ENCODE measurements at places on chromosomes 5 and 9. TPM values are rescaled to one million over a fixed set of nuclear protein-coding genes. Genes with fewer than 3 reads are reported as not detected.

The SOHLH1 gene
- polyA plus RNA-seq: not detected

The SLC45A2 gene
- polyA plus RNA-seq: not detected

The TXNDC8 gene
- not detected for polyA plus RNA-seq

The SPACA9 gene
- polyA plus RNA-seq: 5.8 TPM

The SARDH gene
- not detected for polyA plus RNA-seq

DNA sequence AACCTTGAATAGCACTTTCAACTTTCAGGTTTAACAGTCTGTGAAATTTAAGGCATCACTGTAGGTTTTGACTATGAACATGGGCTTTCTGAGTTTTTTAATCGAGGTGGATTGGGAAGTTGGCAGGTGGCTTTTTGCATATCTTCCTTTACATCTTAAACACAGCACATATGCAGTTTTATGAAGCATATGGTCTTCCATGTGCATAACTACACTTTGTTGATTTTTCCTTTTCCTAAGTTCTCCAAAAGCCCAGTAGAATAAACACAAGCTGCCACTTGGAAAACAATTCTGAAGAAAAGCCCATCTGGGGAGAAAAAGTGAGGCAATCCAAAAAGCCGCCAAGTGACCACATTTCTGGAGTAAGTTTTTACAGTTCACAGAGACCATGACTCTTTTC is 236.5 kb upstream of the IL12B start:
- no peak for DNase-seq

DNA sequence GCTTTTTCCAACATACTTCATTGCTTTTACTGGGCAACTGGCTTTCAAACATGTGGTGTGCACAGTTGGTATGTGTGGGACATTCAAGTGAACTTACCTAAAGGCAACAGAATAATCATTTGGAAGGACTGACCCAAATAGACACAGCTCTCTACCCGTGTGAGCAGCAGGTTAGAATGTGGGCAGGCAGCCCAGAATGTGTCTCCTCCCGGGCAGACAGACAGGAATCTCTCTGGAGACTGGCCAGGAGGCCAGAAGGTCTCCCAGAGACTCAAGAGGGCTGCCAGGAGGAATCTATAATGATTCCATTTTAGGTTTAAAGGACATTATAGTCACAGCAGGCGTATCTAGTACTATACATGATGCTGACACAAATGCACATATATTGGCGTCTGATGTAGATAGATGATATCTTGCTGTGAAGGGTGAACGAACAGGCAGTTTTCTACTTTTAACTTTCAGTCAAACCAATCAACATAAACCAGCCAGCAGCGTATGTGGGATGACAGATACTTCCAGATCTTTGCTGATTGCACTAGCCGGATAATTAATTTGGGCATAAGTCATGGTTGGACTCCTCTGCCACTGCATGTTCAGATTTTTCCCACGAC is 297.4 kb upstream of the ZNF608 start:
- no peak for DNase-seq

DNA sequence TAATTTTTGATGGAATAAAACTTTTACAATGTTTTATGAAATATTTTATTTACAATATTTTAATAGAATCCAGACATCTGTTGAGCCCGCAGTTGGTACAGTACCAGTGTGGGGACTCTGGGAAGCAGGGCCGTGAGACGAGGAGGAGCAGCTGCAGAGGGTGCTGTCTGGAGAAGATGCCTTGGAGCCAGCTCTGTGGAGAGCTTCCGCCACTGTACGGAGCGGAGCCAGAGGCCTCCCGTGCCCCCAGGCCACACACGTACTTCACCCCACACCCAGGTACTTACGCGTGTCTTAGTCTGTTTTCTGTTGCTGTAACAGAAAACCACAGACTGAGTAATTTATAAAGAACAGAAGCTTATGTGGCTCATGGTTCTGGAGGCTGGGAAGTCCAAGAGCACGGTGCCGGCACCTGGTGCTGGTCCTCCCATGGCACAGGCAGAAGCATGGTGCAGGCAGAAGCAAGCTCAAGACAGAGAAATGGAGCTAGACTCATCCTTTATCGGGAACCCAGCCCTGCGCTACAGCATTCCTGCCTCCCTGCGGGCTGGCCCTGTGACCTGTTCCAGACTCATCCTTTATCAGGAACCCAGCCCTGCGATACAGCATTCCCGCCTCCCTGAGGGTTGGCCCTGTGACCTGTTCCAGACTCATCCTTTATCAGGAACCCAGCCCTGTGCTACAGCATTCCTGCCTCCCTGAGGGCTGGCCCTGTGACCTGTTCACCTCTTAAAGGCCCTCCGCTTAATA is 23.3 kb downstream of the CEP72 start:
- DNase-seq: no peak

DNA sequence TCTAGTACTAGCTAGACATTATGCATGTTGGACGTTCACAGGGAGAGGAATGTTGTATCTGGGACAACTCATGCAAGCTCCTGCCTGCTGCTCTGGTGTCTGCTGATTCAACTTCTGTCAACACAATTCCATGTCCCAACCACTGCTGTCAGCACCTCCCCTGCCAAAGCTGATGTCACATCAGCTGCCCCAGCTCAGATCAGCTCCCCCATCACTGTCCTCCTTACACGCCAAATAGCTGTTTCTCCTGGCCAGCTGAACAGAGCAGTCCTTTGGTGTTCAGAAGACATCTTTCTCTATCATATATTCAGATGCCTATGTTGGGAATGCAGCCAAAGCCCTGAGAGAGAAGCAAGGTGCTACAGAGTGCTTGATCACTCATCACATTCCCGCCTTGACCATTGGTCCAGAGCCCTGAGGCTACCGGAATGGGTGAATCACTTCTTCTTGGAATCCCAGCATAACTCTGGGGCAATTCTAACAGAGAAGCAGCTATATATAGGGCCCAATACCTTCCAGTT is 223.3 kb downstream of the SEC61B start:
- DNase-seq: no peak

DNA sequence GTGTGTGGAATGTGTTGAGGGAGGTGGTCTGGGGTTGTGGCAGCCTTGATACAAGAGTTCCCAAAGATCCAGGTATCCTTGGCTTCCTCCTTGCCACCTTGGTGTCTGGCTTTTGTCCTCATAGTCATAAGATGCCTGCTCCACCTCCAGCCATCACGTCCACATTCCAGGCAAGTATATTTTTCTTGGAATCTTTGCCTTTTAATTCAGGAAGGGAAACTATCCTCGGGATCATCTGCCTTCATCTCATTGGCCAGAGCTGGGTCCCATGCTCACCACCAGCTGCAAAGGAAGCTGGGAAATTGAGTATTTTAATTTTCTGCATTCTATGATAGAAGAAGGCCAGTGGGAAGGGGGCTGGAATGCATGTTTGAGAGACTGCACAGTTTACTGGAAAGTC is 186.7 kb downstream of the C9orf50 start:
- no peak for DNase-seq

DNA sequence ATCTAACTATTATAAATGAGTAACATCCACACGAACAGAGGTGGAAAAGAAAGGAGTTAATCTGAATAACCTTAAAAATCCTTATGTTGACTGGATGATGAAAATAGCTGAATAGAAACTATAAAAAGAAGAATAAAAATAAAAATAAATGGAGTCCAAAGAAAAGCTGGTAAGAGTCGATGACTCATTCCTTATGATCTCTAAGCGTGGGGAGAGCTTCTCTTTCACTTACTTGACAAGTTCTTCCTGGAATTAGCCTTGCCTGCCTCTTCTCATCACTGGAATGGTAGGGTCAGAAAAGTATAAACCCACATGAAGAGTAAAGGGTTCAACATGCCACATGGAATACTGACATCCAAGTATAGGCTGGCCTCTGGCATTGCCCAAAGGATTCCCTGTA is 477.0 kb upstream of the RGMB start:
- DNase-seq: no peak

DNA sequence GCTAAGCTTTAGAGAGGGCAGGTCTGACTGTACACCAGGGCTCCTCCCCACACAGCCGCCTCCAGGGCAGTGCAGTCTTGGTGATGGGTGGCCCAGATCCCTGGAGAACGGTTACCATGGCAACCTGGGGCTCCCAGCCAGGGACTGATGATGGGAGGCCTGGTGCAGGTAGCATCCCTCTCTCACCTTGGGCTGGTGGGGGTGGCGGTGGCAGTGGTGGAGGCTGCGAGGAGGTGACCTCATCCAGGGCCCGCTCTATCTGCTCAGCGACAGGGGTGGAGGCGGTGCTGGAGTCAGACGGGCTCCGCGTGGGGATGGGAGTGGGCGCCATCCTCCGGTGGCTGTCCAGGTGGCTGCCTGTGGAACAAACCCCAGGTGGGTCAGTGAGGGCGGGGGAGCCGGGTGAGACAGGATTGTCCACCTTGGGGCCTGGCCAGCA is 12.3 kb downstream of the PRR7 start:
- no peak for DNase-seq

Data from naive B cell (primary cell).